Fibroblast of mammary gland (primary cell): ENCODE measurements at places on chromosomes 13 and 19.

DNA sequence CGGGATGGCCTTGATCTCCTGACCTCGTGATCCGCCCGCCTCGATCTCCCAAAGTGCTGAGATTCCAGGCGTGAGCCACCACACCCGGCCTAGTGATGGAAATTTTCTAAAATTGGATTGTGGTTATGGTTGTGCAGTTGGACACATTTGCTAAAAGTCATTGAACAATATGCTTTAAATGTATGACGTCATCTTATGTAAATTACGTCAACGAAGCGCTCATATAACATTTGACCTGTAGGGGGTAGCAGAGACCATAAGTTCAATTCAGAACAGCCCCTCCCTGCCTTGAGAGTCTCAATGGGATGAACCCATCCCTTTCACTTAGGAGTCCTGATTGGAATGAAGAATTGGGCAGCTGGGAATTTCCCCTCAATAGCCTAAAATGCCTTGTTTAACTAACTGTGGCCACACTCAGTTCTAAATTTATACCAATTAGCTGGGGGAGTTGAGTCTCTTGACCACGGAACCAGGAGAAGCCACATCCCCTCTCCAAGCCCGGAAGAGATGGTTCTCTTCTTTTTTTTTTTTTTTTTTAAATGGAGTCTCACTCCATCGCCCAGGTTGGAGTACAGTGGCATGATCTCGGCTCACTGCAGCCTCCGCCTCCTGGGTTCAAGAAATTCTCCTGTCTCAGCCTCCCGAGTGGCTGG lies 15.2 kb upstream of the TLE6 start:
- peak; percentile 87 for DNase-seq

GRCh38 chr13:60410299-60410698 lies 13.3 kb downstream of the TDRD3 start:
- no peak for DNase-seq

- DNase-seq = no peak
Observed at GRCh38 chr13:49679246-49679645, 12.0 kb downstream of the EBPL start.

DNA sequence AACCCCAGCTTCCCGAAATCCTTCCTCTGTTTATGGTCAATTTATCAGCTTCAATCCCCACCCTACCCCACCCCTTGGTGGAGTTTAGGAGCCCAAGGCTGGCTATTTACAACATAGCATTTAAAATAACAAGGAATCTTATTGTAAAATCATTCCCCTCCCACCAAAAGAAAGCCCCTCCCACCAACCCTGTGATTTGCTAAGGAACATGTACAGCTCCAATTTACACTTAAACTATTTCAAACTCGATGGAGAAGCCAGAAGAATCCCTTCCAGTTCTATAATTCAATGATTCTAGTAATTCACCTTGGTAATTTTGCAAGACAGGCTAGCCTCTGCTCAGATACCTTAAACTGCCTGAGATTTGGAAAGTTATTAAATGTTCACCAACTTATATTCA lies 3.0 kb downstream of the LATS2 start:
- DNase-seq = no peak

DNA sequence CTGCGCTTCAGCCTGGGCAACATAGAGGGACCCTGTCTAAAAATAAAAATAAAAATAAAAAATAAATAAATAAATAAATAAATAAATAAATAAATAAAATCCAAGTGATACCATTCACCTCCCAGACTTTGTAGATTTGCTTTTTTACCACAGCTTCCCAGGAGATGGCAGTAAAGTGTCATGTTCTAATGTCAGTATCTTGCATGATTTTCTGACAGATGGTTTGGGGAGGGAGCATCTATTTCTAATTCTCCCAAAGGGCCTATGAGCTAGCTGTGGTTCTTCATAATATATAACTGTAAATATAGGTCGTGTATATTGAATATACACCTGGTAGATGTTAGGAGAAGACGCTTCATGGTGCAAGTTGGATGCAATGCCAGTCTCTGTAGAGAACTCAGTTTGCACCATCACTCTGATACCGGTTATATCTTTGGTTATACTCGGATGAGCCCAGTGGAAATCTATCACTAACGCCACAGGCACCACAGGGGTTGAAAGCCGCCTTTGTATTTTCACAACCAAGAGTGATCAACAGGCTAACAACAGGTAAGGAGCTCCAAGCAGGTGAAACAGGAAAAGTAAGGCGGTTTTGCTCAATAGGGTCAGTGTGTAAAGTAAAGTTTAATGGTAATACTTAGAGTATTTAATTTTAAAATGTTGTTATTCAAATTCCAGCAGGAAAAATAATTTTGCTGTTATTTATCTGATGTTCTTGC lies 13.9 kb downstream of the APLP1 start:
- peak; percentile 84 for DNase-seq

DNA sequence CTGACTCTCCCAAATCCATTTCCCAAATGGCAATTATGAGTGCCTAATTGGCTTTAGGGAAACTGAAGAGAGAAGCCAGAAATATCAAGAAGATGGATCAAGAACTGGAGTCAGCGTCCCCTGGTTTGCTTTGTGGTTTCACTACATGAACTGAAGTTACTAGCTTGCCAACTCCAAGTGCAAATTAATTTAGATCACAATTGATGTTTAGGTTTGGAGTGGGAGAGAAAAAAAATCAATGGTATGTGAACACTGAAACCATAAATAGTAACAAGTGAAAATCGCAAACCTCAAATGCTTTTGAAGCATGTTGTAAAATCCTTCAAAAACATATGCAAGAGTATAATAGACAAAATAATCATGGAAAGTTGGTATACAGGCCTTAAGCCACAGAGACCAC lies 1528.6 kb upstream of the SLC10A2 start:
- no peak for DNase-seq

DNA sequence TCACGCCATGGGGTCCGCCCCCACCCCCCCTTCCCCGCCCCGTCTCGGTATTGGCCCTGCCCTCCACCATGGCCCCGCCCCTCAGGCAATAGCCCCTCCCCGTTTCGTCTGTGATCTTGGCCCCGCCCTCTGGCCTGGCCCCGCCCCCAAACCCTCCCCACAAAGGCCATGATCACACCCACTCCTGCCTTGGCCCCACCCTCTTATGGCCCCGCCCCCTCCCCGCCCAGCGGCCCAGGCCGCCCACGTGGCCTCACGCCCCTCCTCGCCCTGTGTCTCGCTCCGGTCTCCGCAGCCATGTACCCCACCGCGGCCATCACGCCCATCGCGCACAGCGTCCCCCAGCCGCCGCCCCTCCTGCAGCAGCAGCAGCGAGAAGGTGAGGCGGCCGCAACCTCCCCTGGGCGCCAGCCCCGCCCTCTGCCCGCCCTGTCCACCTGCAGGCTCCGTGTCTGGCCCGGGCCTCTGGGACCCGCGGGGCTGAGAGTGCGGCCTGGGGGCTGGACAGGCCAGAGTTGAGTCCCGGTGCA lies 61.3 kb downstream of the CELF5 start:
- peak; percentile 23 for DNase-seq

DNA sequence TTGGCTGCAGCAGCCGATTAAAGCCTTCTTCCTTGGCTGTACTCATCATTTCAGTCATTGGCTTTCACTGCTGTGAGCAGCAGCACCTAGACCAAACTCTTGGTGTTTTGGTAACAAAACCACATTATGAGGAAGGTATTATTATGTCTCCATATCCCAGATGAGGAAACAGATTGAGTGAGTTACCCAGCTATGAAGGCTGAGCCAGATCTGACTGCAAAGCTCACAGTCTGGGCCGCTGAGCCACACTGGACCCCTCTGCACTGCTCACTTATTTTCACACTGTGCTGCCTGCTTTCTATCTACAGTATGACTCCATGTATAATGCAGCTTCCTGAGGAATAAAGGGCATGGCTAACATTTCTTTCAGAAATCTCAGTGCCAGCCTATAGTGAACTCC lies 24.5 kb downstream of the CRYL1 start:
- DNase-seq = no peak

GRCh38 chr13:42625611-42626010 lies 51.7 kb downstream of the TNFSF11 start:
- DNase-seq = no peak

GRCh38 chr13:113437408-113438010 lies 15.8 kb downstream of the ADPRHL1 start:
- no peak for DNase-seq

GRCh38 chr13:32751340-32751739 lies 165.1 kb downstream of the PDS5B start:
- DNase-seq = no peak

DNA sequence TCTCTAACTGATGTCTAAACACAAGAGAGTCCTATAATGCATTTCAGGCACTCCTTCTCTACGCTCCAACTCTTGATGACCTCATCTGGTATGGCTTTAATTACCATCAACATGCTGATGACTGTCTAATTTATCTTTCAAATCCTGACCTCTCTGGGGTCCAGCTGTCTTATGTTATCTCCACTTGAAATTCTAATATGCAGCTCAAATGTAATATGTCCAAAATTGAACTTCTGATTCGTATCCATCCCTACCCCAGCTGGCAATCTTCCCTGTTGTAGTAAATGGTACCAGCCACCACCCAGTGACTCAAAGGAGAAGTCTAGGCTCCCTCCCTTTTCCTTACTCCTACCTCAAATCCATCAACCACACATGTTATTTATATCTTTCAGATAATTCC lies 288.0 kb upstream of the SLC10A2 start:
- DNase-seq = peak; percentile 52

GRCh38 chr13:32075170-32075851 lies 43.7 kb downstream of the FRY start:
- DNase-seq = no peak

DNA sequence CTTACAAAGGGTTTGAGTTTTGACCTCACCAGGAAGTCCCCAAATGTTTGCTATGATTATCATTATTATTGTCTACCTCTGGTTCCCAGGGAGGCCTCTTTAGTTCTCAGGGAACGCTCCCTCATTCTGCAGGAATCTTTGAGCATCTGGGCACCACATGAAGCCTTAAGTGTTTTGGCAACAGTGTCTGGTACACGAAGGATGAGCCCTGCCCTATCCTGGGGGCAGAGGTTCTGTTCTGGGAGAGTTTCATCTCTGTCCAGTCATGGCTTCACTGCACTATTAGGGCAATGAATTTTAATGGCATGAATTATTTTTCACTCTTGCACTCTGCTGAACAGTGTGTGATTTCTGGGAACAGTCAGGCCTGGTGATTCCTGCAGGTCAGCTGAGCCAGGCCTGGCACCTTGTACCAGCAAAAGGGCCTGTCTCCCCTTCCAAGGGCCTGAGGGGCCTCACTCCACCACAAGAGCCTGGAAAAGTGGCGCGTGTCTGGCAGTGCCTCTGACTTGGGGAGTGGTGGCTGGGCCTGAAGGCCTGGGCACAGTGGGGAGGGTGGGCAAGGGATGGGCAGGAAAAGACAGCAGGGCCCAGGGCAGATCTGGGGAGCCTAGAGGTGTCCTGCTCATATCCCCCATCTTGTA lies 4.6 kb downstream of the FAM187B start:
- DNase-seq = peak; percentile 56

DNA sequence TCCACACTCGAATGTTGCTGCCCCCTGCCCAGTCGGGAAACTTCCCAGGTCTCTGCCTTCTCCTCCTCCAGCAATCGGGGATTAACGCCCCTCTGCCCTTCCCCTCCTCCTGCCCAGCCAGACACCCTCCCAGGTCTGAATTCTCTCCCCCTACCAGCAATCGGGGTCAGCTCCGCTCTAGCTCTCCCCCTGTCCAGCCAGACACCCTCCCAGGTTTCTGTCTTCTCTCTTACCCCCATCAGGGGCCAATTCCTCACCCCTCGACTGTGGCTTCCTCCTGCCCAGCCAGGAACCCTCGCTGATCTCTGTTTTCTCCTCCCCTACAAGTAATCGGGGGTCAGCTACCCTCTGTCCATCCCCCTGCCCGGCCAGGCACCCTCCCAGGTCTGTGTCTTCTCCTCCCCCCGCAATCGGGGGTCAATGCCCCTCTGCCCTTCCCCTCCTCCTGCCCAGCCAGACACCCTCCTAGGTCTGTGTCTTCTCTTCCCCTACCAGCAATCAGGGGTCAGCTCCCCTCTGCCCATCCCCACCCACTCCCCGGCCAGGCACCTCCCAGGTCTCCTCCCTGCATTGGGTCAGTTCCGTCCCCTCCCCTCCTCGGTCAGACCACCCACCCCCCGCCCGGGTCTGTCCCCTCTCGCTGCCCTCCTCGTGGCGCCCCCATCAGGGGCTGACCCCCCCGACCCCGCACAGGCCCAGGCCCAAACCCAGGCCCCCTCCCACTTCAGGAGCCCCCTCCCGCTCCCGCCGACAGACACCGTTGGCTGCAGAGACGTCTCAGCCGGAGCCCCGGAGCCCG lies 668 bp downstream of the ZFR2 start:
- no peak for DNase-seq

DNA sequence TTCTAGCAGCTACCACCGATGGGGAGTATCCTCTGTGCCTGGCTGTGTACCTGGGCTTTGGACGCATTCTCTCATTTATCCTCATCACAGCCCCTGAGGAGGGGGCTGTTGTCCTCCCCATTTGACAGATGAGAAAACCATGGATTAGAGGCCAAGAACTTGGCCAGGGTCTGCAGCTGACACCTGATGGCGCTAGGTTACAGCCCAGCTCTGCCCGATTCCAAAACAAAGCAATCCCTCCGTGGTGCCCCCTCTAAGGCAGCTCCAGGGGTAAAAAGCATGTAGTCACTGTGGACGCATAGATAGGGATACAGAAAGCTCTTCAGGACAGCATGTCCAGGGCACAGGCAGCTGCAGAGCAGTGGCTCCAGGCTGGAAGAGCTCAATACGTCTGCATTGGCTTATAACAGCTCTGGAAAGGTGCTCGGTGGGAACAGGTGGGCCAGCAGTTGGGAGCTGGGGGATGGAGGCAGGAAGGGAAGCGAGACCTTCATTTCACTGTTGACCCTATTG lies 35.4 kb upstream of the UQCRFS1 start:
- DNase-seq = no peak

GRCh38 chr13:21243045-21243897 lies 66.8 kb downstream of the MRPL57 start:
- no peak for DNase-seq

DNA sequence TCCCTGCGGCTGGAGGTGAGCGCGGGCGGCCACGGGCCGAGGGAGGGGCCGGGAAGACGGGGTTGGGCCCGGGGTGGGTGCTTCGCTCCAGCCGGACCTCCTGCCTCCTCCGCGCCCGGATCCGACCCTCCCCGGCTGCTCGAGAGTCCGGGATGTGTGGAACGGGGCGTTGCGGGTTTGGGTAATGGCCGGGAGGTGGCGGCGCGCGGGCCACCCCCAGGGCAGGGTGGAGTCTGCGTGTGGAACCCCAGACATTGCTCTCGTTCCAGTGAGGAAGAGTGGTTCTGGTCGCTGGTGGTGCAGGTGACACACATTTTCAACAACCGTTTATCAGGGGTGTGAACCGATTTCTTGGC lies 38.8 kb downstream of the ARHGEF7 start:
- peak; percentile 26 for DNase-seq

- DNase-seq = no peak
Observed at GRCh38 chr19:8142513-8142900, 6.9 kb downstream of the FBN3 start.

- no peak for DNase-seq
Observed at GRCh38 chr13:28373810-28374209, 121.1 kb downstream of the FLT1 start.

GRCh38 chr13:94333131-94333820 lies 146.2 kb downstream of the DCT start:
- DNase-seq = peak; percentile 48

DNA sequence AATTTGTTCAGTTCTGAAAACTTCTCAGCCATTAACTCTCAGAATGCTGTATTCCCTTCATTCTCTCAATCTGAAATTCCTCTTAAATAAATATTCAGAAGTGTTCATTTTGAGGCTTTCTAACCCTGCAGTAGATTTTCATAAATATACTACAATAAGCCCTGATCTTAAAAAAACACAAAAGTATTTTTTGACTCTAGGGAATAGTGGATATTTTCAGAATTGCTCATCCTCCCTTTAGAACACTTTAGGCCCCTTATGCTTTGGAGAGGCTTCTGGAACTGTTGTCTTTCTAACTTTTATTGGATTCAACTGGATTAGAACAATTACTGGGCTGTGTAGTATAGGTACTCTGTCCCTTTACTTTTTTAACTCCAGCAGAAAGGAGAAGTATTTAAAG lies 1662.6 kb upstream of the MIR17HG start:
- DNase-seq = peak; percentile 3
